ENCODE measurements at places on chromosomes 2 and 18.

DNA sequence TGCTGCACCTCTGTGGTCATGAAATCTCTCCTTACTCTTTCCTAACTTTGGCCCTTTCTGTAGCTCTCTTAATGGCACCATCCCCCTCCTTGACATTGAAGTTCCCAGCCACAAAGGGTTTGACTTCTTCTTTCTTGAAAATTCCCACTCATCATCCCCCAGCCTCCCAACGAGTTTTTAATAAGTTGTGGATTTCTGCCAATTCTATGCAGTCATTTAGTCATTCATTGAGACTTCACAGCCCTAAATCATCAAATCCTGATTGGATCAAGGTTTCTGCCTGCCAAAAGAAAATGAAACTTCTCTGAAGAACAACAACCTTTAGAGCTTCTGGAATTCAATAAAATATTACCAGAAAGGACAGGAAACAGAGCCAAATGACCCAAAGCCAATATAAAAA, 354.3 kb downstream of the CLIP4 start:
- DNase-seq, result no peak

GRCh38 chr2:16391986-16392385, 273.6 kb downstream of the CYRIA start:
- no peak for DNase-seq

DNA sequence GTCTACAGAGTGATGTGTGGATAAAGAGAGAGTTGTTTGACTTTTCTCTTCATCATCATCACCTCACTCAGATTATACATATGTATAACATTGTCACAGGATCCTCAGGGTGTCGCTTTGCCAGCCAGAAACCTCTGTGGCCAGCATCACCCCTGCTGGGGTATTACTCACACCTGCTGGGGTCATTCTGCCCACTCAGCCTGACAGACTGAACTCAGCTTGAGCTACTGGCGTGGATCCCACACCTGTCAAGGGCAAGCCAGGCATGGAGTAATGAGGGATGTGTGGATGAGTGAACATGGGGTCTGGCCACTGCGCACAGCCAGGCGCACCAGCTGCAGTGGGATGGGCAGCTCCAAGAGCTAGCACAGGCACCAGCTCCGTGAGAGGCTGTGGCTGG, 870.6 kb downstream of the CBLN2 start:
- no peak for DNase-seq

DNA sequence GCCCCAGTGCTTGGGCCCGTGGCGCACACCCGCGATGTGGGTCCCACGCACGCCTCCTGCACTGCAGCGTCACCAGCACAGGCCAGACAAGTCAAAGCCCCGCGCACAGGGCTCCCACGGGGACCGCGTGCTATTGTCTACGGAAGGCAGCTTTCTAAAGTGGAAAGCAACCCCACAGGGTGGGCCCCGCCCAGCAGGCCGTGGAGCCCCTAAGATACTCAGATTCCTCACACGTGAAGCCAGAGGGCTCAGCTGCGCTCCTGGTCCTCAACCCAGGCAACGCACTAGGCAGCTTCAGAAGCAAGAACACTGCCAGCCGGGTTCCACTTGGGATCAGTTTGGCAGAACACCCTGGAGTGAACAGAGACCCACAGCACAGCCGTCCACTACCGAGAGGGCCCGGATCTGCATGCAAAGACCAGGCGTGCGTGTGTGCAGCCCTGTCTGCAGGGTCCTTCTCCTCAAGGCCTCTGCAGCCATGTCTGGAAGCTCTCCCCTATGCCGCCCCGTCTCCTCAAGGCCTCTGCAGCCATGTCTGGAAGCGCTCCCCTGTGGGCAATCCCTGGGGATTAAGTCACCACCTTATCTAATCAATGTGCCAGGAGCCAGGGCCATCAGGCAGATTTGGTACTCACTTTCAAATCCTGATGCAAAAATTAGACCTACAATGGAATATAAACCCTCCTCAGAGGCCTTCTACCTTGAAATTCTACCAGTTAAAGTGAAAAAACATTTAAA, 231.3 kb downstream of the HDAC4 start:
- no peak for DNase-seq

- no peak for DNase-seq
These were observed 5.6 kb upstream of the STPG4 start for GRCh38 chr2:47160660-47161059.

DNA sequence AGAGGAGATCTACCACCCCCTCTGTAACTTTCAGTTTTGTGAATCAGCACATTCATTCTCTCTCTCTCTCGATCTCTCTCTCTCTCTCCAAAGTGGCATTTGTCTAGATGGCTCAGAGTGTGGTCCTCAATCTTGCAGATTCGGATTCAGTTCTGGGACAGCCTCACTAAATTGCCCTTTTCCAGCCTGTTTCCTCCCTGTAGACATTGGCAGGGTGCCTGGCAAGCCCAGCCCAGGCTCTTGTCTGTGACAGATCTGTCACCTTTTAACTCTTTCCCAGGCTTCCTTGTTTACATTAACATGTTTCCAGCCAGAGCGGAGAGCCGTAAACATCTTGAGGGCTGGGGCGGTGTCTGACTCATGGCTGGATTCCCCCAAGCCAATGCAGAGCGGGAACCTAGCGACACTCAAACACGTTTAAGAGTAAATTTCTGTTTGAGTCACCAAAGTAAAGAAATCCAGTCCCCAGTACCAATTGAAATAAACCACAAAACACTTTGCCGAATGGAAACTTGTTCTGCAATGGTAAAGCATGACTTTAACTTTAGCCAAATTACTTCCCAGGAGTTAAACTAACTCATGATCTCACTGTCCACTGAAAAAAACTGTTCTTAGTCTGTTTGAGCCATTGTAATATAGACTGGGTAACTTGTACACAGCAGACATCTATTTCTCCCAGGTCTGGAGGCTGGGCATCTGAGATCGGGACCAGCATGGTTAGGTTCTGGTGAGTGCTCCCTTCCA, 6.6 kb upstream of the CYP27C1 start:
- DNase-seq, result peak; percentile 69

GRCh38 chr18:12773369-12773768, 70.5 kb downstream of the PSMG2 start:
- no peak for DNase-seq

DNA sequence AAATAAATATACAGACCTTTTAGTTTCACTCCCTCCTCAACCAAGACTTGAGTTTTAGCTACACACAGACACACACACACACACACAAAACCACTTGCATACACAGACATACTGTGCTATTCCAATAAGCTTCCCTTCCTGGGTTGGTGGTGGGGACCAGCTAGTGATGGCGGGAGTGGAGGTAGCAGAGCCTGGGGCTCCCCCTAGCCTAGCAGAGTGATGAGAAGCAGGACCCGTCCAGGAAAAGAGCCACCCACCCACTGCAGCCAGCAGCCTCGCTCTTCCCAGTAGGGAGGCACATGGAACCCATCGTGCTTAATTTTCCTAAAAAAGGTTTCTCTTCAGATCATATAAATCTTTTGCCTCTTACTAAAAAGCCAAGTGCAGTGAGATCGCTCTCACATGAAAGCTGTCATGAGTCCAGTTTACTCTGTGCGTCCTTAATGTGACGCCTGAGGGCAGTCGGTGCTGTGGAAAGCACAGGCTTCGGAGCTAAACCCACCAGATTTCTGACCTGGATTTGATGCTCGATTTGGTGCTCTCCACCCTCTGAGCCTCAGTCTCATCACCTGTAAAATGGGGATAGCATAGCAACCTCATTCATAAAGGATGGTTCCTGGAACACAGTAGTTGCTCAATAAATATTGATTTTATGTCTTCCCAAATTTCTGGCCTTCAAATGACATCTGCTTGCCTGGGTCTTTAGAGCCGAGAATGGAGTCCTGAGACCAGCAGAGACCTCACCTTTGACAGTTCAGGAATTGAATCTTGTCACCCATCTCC, 60.1 kb upstream of the YWHAQ start:
- DNase-seq, result no peak

DNA sequence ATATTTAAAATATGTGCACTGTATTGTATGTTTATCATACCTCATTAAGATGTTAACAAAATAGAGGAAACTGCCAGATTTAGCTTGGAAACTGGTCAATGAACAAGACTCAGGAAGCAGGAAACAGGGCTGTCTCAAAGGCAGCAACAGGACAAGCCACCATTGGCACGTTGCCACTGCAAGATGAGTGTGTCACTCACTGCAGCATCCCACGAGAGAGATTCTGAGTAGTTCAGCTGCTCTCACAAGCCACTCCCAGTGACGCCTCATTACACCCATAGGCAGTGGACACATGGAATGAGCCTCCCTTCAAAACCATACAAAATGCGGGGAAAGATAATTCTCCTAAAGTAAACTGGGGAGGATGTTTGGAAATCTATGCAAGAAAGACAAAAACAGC, 181.9 kb upstream of the DLGAP1 start:
- no peak for DNase-seq

DNA sequence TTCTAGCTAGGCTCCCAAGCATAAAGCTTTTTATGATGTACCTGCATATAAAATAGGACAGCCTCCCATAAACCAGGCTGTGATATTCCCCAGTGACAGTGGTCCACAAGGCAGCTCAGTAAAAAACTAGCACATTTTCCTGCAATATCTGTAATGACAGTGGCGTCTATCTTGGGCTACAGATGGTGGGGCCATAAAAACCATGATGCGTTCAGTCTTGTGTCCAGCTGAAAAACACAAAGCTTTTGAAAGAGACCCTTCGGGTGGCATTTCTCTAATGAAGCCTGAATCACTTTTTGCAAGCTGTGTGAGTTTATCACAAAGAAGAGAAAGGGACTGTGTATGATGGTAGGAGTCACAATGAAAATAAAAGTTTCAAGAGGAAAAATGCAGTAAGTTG, 183.5 kb downstream of the DSC3 start:
- DNase-seq, result no peak

- DNase-seq, result no peak
These were observed 18.2 kb upstream of the BOK start for GRCh38 chr2:241540401-241540770.

DNA sequence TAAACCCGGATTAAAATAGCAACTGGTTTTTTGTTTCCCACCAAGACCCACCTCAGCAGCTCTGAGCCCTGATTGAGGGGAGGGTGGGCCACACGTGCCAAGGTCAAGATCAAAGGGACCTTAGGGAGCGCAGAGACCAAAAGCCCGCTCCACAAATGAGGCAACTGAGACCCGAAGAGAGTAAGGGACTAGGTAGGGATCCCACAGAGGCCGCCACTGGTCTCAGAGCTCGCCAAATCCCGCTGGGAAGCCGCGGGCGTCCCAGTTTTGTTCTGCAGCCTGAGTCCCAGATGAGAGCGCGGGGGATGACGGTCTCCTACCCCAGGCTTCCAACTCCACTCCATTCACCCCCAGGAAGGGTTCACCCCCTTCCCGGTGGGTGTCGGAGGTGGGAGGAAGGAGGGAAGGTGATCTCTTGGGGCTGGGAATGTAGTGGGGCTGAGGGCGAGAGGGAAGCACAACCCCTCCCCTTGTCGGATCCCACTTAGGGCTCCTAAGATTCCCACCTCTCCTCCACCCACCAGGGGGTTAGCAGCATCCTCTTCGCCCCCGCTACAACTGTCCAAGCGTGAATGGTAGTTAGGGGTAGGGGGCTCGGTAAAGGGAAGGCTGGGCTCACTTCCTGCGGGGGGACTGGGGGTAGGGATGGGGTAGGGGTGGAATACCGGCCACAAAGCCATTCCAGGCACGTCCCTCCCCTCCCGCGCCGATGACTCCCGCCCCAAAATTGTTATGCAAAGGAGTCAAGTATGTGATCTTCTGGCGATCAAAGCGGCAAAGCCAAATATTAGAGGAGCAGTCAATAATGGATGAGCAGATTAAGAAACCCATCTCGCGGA, 7.3 kb upstream of the EN1 start:
- DNase-seq, result no peak

- no peak for DNase-seq
These were observed 17.6 kb downstream of the EMX1 start for GRCh38 chr2:72934683-72935610.

DNA sequence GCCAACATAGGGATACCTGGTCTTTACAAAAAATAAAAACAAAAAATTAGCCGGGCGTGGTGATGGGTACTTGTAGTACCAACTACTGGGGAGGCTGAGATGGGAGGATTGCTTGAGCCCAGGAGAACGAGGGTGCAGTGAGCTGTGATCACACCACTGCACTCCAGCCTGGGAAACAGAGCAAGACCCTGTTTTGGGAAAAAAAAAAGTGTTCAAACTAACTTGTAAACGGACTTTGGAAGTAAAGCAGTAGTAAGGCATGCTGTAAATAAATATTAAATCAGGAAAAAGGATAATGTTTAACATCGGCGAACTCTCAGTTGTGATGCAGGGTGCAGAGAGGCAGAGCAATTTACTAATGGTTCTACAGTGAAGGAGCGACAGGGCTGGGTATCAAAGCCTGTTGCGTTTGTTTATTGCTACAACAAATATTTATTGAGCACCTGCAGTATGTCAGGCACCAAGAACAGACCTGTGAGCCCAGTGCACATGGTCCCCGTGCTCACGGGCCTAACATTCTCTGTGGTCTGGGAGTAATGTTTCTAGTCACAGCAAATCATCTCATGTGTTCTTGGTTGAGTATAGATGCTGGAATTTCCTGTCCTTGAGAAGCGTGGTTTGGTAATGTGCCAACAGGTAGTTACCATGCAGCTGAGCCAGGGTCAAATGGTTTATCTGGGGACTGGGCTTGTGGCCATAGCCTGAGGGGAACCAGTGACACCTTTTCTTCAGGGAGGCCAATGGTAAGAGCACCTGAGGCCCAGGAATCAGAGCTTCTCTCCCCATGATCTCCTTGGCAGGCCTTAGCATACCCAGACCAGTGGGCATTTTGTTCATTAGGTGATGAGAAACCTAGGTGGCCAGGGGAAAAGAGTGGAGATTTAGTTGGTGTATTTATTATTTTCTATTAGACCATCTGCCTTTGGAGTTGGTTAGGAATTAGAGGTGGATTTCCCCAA, 27.9 kb upstream of the GREB1 start:
- no peak for DNase-seq

DNA sequence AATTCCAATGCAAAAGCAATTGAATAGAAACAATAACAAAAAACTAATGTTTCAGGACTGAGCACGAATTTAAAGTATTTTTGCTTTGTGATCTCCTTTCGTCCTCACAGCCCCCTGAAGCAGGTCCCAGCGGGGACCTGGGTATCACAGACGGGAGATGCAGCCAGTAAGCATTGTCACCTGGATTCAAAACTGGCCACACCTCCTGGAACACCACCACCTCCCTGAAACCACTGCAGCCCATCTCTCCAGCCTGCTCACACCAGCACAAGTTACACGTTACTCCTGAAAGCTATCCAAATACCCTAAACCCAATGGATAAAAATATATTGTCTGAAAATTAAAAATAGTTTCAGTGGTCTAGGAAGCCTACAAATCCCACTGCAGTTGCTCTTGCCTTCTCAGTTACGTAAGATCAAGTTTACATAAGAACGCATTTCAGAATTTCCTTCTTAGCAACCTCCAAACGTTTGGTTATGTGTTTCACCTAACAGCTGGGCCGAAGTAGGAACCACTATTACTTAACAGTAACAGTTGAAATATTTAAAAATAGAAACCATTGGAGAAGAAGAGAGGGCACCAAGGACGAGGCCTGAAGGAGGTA, 178.0 kb downstream of the HDAC4 start:
- DNase-seq, result peak; percentile 69
